ENCODE measurements at places on chromosomes 12 and 14. TPM values are rescaled to one million over a fixed set of nuclear protein-coding genes. Genes with fewer than 3 reads are reported as not detected.

The GYS2 gene
- not detected for total RNA-seq

GRCh38 chr12:57452937-57453509, 2.1 kb upstream of the INHBE start:
- H3K4me3 ChIP-seq: no peak overlapping the region
- DNase-seq: peak; percentile 79
- no peaks in the 10 kb centered on the region for H3K27me3 ChIP-seq
- no peaks in the 10 kb centered on the region for H3K36me3 ChIP-seq

DNA sequence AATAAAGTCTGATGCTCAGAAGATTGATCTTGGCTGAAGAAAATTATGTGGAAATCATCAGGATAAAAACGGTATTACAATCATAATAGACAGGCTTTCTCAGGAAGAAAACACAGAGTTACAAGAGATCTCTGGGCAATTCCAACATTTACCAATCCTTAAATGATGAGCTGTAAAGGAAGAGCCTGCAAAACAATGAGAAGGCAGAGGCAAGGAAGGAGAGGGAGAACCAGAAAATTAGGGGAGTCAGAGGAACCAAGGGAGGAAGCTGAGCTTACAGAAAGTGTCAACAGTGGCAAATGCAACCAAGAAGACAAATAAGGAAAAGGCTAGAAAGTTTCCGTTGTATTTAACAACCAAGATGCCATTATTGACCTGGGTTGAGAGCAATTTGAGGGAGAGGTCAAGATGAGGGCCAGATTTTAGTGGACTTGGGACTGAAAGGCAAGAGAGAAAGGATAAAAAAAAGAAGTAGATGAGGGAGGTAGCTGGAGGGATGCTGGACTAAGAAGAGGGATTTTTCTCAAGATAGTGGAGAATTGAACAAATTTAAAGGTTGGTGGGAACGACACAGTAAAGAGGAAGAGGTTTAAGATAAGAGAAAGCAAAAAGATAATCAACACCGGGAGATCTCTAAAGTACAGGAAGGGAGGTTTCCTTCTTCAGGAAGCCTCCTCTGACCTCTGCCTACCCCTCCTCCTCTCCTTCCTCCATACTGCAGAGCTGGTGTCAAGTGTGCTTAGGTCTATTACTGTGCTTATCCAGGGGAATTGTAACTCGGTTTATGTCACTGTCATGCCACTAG, 116.9 kb downstream of the DUSP6 start:
- no peak overlapping the region for H3K27ac ChIP-seq
- no peaks in the 10 kb centered on the region for H3K4me1 ChIP-seq
- no peak for DNase-seq

- no peak overlapping the region for H3K27ac ChIP-seq
- H3K4me3 ChIP-seq: no peak overlapping the region
- no peaks in the 10 kb centered on the region for H3K4me1 ChIP-seq
- no peaks in the 10 kb centered on the region for H3K27me3 ChIP-seq
- no peak for DNase-seq
Measured at GRCh38 chr12:106974511-106974910, 12.4 kb downstream of the MTERF2 start.

DNA sequence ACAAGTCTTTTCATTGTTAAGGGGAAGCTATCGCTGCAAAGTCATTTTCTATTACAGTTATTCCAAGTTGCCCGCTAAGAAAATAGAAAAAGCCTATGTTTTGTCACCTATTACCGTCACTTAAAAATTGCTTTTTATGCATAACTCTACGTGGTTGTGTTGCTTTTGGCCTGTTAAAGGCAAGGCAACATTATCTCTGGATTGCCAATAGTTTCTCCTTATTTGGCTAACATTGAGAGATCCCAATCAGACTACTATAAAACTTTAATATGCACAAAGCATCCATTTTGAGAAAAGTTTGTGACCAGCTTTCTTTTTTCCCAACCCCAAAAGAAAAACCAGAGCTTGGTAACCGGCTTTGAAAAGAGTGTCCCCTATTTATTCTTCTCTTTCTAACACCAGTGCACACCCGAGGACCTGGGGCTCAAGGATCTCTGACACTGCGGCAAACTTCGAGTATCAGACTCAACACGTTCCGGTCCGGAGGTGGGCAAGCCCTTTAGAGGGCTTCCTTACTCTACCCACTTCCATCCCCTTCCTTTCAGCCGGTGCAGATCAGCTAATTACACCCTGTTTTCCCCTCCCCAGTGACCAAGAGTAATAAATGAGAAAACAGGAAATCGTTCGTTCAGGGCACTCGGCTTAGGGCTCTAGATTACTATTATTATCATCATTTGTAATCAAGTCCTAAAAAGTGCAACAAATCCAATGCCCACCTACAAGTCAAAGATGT, 1.2 kb downstream of the PPP1R12A start:
- no peaks in the 10 kb centered on the region for H3K27me3 ChIP-seq

The INSM2 gene
- total RNA-seq: not detected

All from colonic mucosa (tissue), 4 donors.